NCI-H1105 treated with DMSO at 0.1 percent for 48 hours (cell line): ENCODE measurements at places on chromosomes 6 and 20.

DNA sequence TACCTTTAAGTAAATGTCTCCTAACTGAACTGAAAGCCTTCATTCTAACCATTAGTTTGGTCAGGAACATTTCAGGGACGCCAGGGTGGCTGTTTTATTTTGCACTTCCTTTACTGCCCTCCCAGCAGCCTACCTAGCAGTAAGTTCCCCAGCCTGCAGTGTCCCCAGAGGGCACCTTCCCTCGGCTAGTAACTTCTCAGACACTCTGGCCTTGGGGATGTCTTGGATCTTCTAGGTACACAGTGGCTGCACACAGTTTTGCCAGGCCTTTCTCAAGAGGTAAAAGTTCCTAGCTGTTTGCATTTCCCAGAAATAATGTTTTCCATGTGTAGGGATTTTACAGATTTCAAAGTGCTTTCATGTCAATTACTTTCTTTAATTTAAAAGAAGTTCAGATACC is 378 bp upstream of the LAMA2 start:
- DNase-seq: no peak

GRCh38 chr6:144294016-144294415 is 8.9 kb downstream of the UTRN start:
- no peak for DNase-seq

GRCh38 chr6:33163540-33163939 is 28.7 kb downstream of the COL11A2 start:
- no peak for DNase-seq

- no peak for DNase-seq
Observed at GRCh38 chr20:38243709-38244020, 16.9 kb downstream of the KIAA1755 start.

- DNase-seq: no peak
Observed at GRCh38 chr6:142659661-142660060, 285.3 kb downstream of the HIVEP2 start.

GRCh38 chr6:121666814-121667213 is 231.4 kb downstream of the GJA1 start:
- no peak for DNase-seq

- DNase-seq: peak; percentile 3
Observed at GRCh38 chr6:70112716-70113115, 190.2 kb downstream of the COL9A1 start.

DNA sequence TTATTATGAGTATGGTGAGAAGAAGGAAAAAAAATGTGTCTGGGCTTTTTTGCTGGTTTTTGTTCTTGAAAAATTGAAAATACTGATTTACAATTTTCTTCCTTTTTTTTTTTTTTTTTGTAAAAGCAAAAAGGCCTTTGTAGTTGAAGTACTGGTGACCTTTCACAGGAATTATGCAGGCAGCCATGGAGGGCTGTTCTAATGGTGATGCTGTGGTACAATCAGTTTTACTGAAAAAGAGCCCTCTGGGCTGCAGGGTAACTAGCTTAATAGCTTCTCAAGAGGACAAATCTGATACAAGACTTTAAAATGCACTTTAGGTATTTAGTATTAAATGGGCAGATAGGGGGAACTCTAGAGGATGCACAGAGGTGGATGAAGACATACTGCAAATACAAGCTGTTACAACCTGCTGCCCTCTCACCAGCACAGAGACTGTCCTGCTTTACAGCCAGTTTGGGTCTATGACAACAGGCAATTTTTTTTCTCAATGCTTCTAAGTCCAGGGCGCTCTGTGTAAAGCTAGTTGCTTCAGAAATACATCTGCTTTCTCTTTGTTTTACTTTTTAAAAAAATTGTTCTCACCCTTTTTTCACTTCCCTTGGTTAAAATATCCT is 61.6 kb upstream of the HS3ST5 start:
- no peak for DNase-seq
